Stimulated activated CD4-positive, alpha-beta T cell treated with anti-CD3 and anti-CD28 coated beads, Interleukin-1b, Interleukin-23, amount 100 ng/mL, for 24 hours (primary cell): ENCODE measurements at places on chromosomes 3 and 15.

DNA sequence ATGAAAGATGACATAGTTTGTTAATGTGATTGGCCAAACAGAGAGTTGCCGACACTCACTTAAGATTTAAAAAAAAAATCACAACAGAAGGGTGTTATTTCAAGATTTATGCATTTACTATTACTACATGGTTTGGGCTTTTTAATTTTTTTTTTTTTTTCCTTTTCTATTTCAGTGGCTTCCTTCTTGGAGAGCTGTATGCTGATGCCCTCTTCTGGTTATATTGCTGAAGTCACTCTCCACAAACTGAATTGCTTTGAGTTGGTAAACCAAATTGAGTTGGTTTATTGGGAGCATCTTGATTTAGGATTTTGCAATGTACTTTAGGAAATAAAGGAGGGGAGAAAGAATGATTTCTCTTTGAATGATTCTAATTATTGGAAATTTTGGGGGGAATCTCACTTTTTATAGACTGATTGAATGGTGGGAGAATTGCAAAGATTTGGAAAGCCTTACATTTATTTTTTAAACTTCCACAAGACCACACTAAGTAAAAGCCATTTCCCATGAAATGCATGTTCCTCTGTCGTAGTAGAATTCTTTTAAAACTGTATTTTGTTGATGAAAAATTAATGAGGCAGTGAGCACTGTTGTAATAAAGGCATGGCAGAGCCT lies 186.6 kb upstream of the FEZF2 start:
- no peak for DNase-seq

DNA sequence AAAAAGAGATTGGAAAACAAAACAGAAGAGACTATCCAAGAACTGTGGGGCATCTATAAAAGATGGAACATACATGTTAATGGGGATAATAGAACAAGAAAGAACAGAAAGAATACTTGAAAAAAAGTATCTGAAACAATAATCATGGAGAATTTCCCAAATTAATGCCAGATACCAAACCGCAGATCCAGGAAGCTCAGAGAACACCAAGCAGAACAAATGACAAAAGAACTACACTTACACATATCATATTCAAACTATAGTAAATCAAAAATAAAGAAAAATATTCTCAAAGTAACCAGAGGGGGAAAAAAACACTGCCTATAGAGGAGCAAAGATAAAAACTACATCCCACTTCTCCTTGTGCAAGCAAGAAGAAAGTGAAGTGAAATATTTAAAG lies 40.0 kb downstream of the CLASP2 start:
- no peak for DNase-seq

DNA sequence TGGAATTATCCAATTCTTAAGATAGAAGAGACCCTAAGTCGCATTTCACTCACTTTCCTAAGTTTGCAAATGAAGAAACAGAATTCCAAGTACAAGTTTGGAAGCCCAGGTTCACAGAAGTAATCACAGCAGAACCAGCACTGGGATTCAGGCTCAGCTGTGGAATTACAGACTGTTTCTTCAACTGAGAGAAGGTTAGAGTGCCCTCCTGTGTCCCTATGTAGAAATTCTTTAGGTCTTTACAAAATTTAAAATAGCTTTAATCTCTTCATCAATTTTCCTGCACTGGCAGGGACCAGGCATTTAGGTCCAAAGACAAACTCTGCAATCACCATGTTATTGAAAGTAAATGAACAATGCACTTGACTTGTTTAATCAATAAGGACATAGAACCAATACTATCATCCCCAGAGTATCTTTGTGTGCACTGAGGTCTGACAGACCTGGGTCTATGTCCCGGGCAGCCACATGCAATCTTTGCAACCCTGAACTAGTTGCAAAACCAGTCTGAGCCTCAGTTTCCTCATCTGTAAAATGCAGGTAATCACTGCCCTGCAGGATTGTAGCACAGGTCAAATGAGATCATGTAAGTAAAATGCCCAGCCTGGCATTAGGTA lies 96.3 kb upstream of the ZBED2 start:
- DNase-seq: no peak

GRCh38 chr3:148202386-148202785 lies 495.3 kb upstream of the AGTR1 start:
- no peak for DNase-seq

DNA sequence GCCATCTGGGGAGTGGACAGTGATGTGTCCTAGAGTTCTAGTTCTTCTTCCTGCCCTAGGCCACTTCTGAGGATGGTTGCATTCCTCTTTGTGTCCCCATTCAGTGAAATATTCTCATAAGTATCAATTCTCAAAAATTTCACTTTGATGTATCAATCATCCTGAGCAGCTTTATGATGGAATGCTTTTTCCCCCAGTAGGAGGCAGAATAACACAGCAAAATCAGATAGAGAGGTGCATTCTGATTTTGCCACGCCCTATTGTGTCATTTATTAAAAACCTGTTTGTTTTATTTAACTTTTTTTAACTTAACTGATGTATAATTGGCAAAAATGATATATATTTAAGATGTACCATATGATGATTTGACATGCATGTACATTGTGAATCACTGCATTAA lies 656.0 kb upstream of the GRM7 start:
- no peak for DNase-seq

DNA sequence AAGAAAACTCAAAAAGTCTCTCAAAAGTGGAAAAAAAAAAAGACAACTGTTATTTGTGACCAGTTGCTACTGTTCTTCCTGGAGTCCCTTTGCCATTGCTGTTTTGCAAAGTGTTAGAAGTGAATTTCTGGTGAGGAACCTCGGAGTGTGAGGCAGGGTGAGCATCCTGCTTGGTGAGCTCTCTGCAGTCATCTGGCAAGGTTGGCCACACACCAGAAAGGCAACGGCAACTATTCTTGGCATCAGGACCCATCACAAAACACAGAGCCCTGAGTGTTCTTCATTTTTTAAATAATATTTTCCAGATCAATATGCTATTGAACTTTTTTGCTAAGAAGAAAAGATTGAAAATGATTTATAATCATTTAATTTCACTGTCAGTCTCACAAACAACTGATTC lies 60.7 kb downstream of the CGNL1 start:
- DNase-seq: no peak

GRCh38 chr3:37054370-37054769 lies 61.1 kb downstream of the MLH1 start:
- DNase-seq: no peak

- no peak for DNase-seq
These were observed 193.8 kb upstream of the GOLIM4 start for GRCh38 chr3:168289471-168290008.
